ENCODE measurements at places on chromosomes 2 and 18.

DNA sequence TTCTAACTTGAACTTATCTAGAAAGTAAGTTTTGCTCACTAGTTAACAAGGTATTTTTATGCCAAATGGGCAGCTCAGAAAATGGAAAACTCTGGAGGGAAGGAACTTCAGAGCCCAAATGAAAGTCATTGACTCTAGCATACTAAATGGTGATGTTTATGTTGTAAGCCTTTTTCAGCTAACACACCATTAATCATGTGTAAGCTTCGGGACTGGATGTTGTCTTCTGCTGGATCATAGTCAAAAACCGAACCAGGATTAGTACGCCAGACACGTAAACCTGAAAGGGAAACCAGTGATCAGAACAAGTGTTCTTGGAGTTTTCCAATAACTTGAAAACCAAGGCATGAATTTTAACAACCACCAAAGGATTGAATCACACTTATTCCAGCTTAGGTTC lies 81.8 kb downstream of the RIF1 start:
- DNase-seq: no peak

- DNase-seq: no peak
These were observed 37.8 kb downstream of the CYP26B1 start for GRCh38 chr2:72109904-72110303.

- no peak for DNase-seq
These were observed 211.4 kb downstream of the BABAM2 start for GRCh38 chr2:28101892-28102291.

GRCh38 chr2:106184394-106184793 lies 9.7 kb downstream of the UXS1 start:
- DNase-seq: no peak

GRCh38 chr2:214130114-214130513 lies 280.7 kb upstream of the VWC2L start:
- DNase-seq: peak; percentile 2

GRCh38 chr2:14828968-14829367 lies 196.5 kb downstream of the LRATD1 start:
- DNase-seq: no peak

GRCh38 chr2:144702051-144702450 lies 182.1 kb upstream of the ZEB2 start:
- DNase-seq: no peak

DNA sequence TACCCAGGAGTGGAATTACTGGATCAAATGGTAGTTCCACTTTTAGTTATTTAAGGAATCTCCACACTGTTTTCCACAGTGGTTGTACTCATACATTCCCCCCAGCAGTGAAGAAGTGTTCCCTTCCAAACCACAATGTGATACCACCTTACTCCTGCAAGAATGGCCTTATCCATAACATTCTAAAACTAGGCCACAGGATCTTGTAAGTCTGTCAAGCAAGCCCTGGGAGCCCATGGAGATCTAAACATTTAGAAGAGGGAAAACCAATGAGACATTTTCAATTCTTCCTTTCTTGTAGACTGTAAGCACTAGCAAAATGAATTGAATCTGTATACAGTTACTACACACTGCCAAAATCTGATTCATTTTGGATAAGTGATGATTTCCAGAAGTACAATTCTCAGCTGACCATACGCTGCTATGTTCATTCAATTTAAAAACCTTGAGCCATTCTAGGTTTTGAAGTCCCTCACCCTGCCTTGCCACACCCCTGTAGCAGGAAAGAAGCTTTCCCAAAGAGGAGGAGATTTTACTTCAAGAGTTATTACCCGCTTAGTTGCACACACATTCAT lies 149.1 kb downstream of the SLC8A1 start:
- no peak for DNase-seq

- DNase-seq: no peak
These were observed 213.6 kb upstream of the CELF4 start for GRCh38 chr18:37779220-37779619.

GRCh38 chr18:77255426-77256105 lies 5.9 kb downstream of the GALR1 start:
- DNase-seq: no peak

DNA sequence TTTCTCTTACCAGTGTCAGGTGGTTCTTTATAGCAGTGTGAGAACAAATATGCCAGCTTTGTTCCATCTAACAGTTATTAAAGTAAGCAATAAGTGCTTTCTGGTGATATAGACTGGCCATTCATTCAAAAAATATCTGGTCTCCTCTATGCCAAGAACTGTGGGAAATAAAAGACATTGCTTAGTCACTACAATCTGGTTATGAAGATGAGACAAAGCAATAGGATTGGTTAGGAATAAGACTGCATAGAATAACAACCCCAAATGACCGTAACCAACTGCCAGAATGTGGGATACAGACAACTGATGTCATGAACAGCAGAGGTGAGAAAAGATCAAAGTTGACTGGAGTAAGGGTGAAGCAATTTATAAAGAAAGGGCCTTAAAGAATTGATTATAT lies 83.8 kb downstream of the MBD2 start:
- DNase-seq: no peak

- no peak for DNase-seq
These were observed 8.1 kb downstream of the PRLH start for GRCh38 chr2:237574467-237574866.

GRCh38 chr2:134640494-134640893 lies 78.3 kb downstream of the TMEM163 start:
- DNase-seq: no peak

- no peak for DNase-seq
These were observed 254.7 kb downstream of the VAPA start for GRCh38 chr18:10168477-10168876.

GRCh38 chr18:45518311-45519155 lies 96.7 kb upstream of the SLC14A2 start:
- no peak for DNase-seq

- no peak for DNase-seq
These were observed 39.4 kb upstream of the EFHD1 start for GRCh38 chr2:232593982-232594381.

DNA sequence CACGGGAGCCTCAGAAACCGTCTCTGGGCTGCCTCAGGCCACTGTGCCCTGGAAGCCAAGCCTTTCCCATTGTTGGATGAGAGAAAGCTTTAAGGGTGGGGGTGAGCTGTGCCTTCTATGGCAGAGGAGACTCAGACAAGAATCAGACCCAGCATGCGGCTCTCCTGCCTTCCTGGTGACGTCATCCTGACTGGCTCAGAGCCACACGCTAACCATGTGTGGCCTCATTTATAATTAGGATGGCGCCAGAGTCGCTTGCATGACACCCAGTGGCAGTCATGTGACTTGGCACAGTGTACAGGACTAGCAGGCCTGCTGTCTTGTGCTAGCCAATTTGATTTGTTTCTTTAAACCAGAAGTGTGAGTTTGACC lies 99.1 kb downstream of the SH3BP4 start:
- DNase-seq: no peak

DNA sequence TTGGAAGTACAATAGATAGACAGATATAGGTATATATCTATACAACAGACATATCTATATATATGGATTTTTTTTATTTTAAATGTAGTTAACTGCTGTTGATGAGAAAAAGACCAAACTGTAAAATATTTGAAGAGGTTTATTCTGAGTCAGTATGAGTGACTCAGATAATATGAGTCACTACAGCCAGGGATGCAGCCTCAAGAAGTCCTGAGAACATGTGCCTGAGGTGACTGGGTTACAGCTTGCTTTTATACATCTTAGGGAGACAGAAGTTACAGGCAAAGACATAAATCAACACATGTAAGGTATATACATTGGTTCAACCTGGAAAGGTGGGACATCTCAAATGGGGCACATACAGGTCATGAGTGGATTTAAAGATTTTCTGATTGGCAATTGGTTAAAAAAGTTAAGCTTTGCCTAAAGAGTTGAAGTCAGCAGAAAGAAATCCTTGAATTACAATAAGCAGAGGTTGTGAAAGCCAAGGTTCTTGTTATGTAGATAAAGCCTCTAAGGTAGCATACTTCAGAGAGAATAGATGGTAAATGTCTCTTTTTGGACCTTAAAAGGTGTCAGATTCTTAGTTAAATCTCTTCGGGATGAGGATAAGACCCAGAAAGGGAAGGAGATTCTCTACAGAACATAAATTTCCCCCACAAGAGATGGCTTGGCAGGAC lies 149.9 kb downstream of the RBM43 start:
- no peak for DNase-seq

- DNase-seq: no peak
These were observed 94.6 kb downstream of the SPP2 start for GRCh38 chr2:234145057-234145456.

GRCh38 chr2:96856776-96857666 lies 795 bp downstream of the ANKRD39 start:
- no peak for DNase-seq

- no peak for DNase-seq
These were observed 49.5 kb downstream of the C2orf42 start for GRCh38 chr2:70141212-70141901.

DNA sequence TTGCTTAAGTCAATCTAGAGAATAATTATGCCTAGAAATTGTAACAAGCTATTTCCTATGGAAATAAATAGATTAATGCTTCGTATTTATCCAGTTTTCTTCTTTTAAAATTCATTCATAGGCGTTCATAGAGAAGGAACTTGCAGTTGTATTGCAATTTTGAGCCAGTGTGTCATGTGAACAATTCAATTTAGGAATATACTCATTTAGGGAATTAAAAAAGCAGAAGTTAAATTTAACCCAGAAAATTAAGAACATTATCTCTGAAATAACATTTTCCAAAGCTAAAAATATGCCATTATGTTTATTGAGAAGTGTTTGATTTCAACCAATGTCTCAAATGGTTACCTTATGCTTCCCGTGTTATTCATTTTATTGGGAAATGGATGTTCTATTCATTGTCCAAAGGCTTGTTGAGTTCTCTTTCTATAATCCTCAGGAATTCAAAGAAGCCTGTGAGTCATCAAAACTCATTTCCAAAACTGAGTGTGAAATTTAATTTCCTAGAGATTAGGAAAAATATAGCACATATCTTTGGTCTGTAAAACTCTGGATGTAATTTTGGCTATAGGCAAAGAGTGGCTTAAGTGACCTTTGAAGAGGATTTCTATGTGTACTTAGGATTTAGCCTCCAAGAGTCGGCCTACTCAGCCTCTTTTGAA lies 99.7 kb downstream of the SLC8A1 start:
- DNase-seq: no peak

GRCh38 chr18:35683021-35683420 lies 101.5 kb downstream of the GALNT1 start:
- no peak for DNase-seq

DNA sequence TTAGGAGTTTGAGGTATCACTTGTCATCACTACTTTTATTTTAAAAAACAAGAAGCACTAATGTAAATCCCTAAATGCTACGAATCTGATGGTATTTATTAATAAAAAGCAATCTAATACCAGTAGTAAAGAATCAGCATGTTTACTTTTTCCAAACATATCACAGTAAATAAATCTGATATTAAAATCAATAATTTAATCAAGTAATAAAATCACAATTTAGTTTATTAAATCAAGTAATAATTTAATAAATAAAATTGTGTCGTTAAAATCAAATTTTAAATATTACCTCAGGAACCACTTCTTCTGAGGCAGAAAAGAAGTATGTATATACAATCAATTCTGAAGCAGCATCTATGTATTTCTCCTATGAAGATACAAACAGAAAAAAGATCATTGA lies 18.0 kb downstream of the TMX3 start:
- no peak for DNase-seq

- DNase-seq: no peak
These were observed 27.5 kb upstream of the SUCLG1 start for GRCh38 chr2:84486441-84487115.

DNA sequence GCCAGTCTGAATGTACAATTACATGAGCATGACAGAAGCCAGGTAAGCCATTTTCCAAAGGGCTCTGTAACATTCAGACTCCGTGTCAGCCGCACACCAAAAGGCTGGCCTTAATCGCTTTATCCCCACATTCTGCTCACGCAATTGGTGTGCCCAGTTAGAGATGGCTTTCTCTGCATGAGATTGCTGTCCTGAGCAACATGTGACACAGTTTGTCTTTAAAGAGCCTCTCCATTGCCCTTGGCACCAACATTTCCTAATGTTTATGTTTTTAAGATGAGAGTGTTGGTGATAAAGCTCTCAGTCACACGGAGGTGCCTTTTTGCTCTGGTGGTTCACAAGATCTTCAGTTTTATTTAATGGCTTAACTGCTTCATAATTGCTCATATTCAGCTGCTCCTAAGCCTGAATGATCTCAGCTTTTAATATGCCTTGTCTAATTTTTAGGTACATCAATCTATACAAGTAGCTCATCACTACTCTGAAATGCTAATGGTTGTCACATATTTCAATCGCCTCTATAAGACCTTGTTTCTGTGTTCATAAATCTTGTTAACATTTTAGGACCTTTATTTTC lies 164.8 kb upstream of the ACVR2A start:
- DNase-seq: no peak

DNA sequence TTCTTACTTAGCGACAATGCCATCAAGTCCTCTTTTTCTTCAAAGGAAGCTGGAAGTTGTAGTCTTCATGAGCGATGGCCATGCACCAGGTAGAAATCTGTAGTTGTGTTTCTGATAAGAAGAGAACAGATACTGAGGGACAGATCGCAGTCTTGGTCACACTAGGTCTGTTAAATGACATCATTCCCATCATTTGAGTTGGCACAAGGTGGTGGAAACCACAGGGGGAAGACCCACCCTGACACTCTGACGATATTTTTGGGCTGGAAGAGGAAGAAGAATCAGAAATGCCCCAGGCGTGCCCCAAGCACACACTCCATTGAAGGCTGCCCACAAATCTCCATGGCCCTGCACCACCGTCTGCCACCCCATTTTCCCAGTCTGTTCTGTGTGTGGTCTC lies 89.0 kb upstream of the BOD1L2 start:
- no peak for DNase-seq

DNA sequence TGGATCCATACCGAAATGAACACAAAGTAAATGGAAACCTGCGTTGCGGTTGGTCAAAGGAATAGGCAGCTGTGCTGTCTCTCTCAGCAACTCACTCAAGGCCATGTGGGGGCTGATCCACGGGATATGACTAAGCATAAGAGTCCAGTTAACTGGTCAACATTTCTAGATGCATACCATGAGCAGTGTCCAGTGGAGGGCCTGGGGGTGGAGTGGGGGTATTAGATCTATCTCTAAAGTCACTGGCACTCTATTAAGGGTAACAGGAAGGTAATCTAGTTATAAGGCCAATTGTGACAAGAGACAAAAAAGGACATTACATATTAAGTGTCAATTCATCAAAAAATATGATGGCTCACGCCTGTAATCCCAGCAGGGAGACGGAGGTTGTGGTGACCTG lies 136.8 kb downstream of the TTC32 start:
- DNase-seq: no peak

DNA sequence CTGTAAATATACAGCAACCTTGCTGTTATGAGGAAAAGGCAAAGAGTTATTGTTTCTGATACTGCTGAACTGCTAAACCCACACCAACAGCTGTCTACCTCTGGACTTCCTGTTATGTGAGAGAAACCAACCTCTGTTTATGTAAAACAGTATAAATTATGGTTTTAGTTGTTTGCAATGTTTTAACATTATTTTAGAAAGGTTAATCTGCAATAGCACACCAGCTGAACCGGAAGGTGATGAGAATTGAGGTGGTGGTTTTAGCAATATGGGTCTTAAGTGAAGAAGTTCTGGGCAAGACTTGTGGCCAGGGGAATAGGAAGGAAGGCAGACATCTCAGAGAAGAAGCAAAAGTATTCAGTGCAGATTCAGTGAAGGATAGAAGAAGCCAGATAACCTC lies 237.8 kb downstream of the PLCL1 start:
- no peak for DNase-seq

- DNase-seq: peak; percentile 13
These were observed 31.5 kb downstream of the TRABD2A start for GRCh38 chr2:84849271-84849952.
